ENCODE measurements at places on chromosomes 7 and 10.

DNA sequence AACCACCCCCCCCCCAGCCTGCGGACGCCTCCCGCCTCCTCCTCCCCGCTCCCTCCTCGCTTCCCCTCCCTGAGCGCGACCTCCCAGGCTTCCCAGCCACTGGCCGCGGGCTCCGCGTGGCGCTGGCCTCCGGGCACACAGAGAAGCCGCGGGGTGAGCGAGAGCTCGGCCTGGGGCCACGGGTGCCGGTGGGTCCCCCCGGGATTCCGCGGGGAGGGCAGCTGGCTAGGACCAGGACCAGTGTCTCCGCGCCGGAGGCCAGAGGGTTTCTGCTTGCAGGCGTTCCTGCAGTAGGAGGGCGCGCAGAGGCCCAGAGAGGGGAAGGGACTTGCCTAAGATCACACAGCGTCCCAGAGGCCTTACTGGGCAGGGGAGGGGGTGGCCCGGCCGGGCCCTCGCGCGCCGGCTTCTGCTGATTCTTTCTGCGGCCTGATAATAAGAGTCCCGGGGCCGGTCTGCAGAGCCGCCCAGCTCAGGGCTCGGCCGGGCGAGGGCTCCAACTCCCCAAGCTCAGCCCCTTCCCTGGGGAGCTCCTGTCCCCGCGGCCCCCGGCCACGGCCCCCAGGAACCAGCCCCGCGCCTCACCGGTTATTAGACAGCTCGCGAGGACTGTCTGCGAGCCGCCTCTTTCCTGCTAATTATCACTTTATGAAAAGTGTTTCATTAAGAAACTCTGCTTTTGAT lies 10.1 kb downstream of the UNCX start:
- no peak for DNase-seq

DNA sequence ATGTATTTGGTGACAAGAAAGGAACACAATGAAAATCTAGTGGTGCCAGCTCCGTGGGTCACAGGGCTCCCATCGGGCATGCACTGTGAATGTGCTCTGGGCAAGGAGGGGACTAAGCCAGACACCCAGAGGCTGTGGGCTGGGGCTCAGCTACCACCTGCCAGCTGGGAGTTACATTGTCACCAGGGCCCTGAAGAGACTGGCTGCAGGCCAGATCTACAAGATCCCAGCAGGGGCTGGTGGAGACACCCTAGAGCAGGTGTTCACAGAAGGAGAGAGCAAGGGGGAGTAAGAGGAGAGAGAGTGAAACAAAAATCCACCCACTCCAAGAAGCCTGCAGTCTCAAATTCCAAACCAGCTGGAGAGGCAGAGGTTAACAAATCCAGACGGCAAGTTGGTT lies 116.6 kb upstream of the ADCY1 start:
- no peak for DNase-seq

- no peak for DNase-seq
These were observed 99.6 kb upstream of the CCNY start for GRCh38 chr10:35236739-35237138.

DNA sequence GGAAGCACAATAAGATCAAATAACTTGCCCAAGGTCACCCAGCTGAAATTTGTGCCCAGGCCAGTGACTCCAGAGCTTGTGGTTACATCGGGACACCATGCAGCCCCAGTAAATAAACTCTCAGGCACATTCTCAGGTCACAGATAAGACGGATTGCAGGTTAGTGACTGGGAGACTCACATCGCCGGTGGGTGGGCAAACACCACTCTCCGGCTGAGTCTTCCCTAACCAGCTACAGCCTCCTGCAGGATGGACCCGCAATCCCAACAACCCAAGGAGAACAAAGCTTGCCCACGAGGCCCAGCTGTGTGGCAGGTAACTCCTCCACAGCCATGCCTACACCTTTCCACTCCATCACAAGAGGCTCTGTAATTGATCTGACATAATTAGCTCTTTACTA lies 81.7 kb upstream of the EFCAB10 start:
- no peak for DNase-seq

- no peak for DNase-seq
These were observed 131.4 kb downstream of the PRPF18 start for GRCh38 chr10:13717936-13718772.

- DNase-seq = no peak
These were observed 45.4 kb downstream of the GPR158 start for GRCh38 chr10:25220156-25220555.
